ENCODE measurements at places on chromosomes 11 and 22.

DNA sequence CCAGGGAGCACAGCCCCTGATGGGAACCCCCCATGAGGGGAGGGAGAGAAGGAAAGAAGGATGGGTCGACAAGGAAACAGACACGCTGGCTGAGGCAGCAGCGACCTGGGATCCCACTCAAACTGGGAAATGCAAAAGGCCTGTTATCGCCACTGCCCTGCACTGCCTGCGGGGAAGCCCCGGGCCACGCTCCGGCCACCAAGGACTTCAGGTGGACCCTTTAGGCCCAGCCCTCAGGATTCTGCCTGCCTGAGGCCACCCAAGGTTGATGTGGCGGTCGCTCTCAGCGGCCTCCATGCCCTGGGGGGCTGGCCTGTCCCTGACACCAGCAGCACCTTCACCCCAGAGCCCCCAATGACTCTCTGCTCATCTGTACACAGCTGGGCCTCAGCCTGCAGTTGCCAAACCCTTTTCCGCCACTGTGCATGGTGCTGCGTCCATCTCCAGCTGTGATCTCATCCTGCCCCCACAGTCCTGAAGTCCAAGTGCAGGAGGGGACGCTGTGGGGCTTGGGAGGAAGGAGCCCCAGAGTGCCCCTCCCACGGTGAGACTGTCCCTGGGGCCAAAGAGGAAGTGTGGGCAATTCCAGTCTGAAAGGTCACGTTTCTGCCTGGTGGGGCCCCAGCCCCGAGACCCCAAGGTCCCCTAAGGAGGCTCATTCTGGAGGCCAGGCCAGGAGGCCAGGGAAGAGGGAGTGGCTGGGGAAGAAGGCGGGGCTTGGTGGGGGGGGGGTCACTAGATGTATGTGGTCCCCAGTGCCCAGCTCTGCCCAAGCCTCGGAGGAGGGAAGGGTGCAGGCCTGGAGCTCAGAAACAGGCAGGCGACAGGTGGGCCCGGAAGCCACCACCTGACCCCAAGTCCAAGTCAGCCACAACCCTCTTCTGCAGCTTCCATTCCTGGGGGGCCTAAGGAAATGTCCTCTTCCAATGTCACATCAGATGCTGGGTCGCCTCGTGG, 31.6 kb downstream of the OSBPL5 start:
- DNase-seq: no peak

DNA sequence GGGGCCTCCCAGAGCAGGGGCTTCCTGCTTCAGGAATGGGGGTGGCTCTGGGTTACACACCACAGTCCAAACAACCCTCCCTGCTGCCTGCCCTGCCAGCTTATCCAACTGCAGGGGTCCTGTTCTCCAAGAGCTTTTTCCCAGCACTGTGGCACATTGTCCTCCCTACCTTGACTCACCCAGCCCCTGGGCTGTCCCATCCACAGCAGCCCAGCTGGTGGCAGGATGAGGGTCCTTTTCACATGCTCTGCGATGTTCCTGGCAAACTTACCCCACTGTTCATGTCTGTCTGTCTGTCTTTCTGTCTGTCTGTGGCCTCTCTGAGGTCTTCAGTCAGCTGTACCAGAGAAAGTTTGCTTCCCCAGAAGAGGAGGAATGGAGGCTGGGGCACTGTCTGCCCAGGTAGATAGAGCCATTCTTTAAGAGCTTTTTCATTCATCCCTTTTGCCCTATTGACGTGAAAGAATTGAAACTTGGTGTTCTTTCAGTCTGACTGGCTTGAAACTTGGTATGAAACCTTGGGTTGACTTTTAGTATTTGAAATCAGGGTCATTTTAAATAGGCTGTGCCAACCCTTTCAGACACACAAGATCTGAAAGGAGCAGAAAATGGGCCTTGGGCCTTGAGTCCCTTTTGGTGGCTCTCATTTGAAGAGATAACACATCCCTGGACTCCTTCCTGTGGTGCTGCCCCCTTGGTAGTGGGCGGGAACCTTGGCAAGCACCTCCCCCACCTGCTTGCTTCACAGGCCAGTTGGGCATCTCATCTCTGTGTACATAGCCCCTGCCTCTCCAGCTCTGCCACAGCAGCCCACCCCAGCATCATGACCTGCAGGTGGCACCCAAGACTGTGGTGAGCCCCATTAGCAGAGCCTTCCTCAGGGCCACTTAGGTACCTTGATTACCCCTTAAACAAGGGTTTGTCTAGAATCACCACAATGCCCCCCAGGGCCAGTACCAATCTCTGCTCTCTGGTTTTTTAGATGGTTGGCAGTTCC, 74.6 kb upstream of the SUSD2 start:
- peak; percentile 36 for DNase-seq

DNA sequence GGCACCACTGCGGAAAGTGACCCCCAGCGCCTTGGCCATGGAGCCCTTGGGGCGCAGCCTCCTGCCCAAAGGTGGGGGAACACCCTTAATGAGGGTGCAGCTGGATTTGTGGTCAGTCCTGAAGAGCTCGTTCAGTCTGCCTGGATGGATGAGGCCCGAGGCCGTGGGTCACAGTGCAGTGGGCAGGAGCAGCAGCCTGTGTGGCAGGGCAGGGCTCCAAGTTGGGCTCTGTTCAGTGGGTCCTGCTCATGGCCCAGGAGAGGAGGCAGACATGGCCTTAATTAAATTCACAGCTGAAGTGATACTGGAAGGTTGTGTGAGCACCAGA, 33.3 kb downstream of the FAM83F start:
- DNase-seq: no peak

GRCh38 chr11:16016468-16016829, 339.9 kb downstream of the SOX6 start:
- no peak for DNase-seq

DNA sequence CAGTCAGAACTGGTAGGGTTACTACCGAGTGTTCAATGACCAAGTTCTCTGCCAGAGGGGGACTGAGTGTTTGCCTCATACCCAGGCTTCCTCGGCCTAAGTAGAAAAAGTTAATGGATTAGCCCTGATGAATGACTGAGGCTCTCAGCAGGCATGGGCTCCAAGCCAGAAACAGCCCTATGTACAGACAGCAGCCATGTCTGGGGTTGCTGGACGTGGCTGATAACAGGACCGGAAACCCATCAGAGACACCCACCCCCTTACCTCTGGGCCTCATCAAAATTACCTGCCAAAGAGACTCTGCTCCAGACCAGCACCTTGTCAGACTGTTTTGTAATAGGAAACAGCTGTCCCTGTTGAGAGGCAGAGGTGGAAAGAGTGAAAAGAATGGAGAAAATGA, 351.4 kb downstream of the ETS1 start:
- no peak for DNase-seq

DNA sequence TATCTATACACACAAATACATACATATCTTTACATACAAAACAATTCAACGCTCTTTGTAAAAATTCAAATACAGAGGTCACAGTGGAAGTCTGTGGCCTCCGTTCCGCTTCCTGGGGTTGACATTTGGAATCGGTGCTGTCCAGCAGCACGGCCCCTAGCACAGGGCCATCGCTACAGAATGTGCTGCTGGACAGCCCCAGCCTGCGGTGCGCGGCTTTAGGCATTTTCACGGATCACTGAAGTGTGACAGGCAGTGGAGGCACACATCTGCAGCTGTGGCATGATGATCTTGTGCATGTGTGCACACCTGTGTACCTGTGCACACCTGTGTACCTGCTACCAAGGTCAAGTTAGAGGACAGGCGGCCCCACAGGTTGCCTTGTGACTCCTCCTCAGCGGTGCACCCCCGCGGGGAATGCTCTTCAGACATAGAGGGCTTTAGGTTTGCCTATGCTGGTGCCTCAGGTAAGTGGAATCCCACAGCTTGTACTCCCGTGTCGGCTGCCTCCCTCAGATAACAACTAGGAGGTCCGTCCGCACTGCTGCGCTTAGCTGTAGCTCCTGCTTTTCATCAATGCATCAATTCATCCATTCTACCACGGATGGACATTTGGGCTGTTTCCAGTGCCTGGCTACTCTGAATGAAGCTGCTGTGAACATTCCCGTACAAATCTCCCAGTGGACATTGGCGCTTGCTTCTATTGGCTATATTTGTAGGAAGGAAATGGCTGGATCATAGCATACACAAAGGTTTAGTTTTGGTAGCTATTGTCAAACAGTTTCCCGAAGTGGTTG, 29.9 kb downstream of the GAL start:
- no peak for DNase-seq

GRCh38 chr11:57779276-57779675, 17.7 kb downstream of the CTNND1 start:
- DNase-seq: no peak

GRCh38 chr22:39155421-39155820, 2.9 kb upstream of the CBX7 start:
- DNase-seq: no peak

- no peak for DNase-seq
Observed at GRCh38 chr11:47351156-47352126, 1.1 kb downstream of the MYBPC3 start.

DNA sequence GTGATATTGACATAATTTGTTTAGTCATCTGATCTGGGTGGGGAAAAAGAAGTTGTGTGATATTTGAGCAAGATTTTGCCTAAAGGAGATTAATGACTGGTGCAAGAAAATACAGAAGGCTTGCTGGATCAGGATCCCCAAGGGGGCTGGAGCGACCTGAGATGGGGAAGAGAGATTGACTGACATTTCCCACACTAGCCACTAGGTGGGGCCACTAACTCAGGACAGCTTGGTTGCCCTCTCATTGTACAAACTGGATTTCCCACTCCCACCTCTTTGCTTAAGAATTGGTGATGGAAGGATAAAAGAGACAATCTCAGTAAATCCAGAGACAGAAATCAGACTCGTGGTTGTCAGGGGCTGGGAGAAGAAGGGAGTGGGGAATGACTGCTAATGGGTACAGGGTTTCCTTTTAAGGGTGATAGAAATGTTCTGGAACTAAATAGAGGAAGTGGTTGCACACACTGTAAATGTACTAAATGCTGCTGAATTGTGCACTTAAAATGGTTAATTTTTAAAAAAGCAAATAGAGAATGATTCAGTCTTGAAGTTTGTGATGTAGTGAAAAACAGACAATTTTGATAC, 50.7 kb downstream of the CTTN start:
- DNase-seq: no peak

GRCh38 chr11:95058621-95059020, 8.1 kb upstream of the SRSF8 start:
- no peak for DNase-seq

- no peak for DNase-seq
Observed at GRCh38 chr22:47144076-47144765, 381.8 kb downstream of the TBC1D22A start.

DNA sequence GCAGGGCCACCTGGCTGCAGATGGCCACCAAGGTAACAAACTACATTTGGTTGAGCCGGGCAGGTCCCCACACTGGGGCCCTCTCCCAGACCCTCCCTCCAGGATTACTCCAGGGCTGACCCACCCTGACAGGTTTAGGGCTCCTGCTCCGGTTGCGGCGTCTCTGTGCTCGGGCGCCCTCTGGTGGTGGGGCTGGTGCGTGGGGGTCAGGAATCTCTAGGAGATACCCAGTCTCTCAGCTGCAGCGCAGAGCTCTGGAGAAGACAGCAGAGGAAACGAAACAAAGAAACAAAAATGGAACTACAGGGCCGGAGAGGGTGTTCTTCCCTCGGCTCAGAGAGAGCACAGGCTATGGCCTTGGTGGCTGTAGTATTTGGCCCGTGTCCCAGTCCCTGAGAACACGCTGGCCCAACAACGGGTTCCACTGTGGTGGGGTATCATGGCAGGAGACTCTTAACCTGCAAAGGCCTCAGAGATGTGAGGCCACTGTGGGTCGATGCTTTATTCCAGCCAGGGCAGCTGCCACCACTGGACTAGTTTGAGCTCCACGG, 2.4 kb downstream of the C11orf96 start:
- peak; percentile 60 for DNase-seq

GRCh38 chr11:61873588-61874376, 17.6 kb downstream of the FADS3 start:
- no peak for DNase-seq

GRCh38 chr11:35978183-35978582, 34.3 kb downstream of the LDLRAD3 start:
- no peak for DNase-seq

DNA sequence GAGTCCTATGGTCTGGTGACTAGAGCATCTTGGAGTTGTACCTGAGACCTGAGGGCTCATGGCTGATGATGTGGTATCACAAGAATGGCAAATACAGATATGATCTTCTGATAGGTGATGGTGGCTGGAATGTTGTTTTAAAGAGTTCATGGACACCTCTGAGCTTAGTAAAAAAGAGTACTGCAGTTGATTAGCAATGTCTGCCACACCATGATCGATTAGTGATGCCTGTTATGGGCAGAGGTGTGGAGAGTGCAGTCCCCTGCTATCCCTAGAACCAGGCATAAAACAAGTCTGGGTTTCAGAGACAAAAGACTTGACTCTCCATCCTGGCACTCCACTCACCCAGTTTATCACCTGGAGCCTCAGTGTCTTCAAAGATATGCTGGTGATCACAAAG, 1.4 kb upstream of the BATF2 start:
- DNase-seq: no peak

DNA sequence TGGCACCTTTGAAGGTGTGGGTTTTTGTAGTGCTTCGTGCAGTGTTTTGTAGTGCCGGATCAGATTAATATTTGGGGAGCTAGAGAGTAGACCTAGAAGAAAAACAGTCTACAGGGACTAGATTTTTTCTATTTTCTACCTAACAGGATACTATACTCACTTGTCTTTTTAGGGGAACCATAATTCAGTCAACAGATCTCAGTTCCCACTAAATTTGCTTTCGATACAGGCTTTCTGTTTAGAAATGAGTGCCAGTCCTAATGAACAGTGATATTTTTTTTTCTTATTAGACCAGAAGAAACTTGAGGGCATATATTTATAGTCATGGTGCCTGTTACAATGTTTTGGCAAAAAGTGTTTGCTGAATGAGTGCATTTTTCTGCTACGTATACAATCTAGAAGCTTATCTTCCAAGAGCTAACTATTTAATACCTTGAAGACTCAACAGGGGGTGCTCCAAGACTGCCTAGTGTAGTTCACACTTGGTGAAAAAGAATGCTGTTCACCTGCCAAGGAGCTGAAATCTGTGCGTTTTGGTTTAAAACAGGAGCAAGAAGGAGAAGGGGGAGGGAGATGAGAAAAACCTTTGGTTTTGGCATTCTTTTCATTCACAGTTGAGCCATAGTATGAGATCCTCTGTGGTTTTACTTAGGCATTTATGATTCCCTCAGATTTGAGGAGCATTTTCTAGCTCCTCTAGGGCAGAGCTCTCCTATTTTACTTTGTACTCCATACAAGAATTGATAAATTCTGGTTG, 44.9 kb upstream of the VSTM5 start:
- DNase-seq: no peak

GRCh38 chr11:104089481-104089880, 53.0 kb downstream of the DDI1 start:
- DNase-seq: no peak

GRCh38 chr11:68936676-68937620, 33.3 kb downstream of the IGHMBP2 start:
- no peak for DNase-seq

DNA sequence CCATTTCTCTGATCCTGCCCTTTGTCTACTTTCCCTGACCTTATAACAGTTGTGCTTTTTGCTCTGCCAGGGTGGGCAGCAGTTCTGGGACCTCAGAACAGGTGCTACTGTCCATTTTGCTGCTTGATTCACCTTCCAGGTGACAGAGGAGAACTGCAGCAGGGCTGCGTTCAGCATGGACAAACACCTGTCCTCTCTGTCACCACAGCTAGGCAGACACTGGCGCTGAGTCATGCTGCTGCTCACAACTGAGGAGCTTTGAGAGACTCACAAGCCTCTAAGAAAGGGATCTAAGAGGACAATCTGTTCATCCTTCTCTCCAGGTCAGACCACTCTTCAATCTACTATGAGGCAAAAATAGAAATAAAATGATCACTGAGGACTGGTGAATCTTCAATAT, 1144.5 kb upstream of the CCDC90B start:
- DNase-seq: no peak

Measured in activated T-cell treated with anti-CD3 and anti-CD28 coated beads for 1 hour (primary cell).